ENCODE measurements at places on chromosomes 16 and 17. TPM values are rescaled to one million over a fixed set of nuclear protein-coding genes. Genes with fewer than 3 reads are reported as not detected.

- no peaks in the 10 kb centered on the region for H3K4me1 ChIP-seq
- H3K27me3 ChIP-seq, result peaks cover 10% of the 10 kb centered on the region
- H3K27ac ChIP-seq, result no peak overlapping the region
- H3K36me3 ChIP-seq, result no peaks in the 10 kb centered on the region
- H3K4me3 ChIP-seq, result no peak overlapping the region
Observed at GRCh38 chr17:72580321-72581127, 459.7 kb downstream of the SOX9 start.

DNA sequence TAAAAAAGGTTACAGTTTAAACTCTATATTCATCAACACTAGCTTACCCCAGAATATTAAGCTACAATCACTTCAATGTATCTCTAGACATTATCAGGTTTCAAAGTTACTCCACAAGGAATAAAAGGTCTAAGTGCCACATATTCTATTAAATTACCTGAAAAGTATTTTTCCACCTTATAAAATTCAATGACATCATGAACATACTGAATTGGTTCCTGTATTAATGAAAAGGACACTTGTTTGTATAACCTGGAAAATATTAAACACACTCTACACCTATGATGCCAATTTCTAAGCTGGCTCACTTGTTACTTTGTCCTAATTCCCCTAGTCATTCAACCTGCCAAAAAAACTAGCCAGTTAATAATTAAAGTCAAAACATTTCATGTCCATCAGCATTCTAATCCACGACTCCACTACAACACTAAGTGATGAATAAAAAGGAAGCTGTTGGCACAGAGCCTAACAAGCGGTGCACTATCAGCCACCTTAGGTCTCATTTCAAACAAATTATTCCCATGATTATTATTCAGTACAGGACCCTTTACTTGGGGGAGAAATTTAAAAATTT, 12.2 kb downstream of the MED13 start:
- DNase-seq, result no peak
- H3K27ac ChIP-seq, result no peak overlapping the region
- peaks cover 32% of the 10 kb centered on the region for H3K36me3 ChIP-seq

GRCh38 chr17:46877466-46877865, 26.1 kb downstream of the WNT9B start:
- H3K27me3 ChIP-seq, result no peaks in the 10 kb centered on the region
- H3K36me3 ChIP-seq, result no peaks in the 10 kb centered on the region
- peaks cover 3% of the 10 kb centered on the region for H3K4me1 ChIP-seq
- DNase-seq, result peak; percentile 20

- no peak overlapping the region for H3K27ac ChIP-seq
- no peaks in the 10 kb centered on the region for H3K36me3 ChIP-seq
- H3K4me3 ChIP-seq, result no peak overlapping the region
- H3K27me3 ChIP-seq, result no peaks in the 10 kb centered on the region
- H3K4me1 ChIP-seq, result peaks cover 12% of the 10 kb centered on the region
- DNase-seq, result no peak
Observed at GRCh38 chr17:78529871-78530670, 47.1 kb downstream of the DNAH17 start.

- no peak for DNase-seq
- peaks cover 7% of the 10 kb centered on the region for H3K36me3 ChIP-seq
- no peaks in the 10 kb centered on the region for H3K4me1 ChIP-seq
- no peaks in the 10 kb centered on the region for H3K27me3 ChIP-seq
- H3K4me3 ChIP-seq, result no peak overlapping the region
Observed at GRCh38 chr16:59289151-59289550, 555.0 kb upstream of the GOT2 start.

GRCh38 chr17:32958418-32958817, 30.5 kb downstream of the TMEM98 start:
- DNase-seq, result no peak
- no peaks in the 10 kb centered on the region for H3K36me3 ChIP-seq
- H3K4me3 ChIP-seq, result no peak overlapping the region
- peaks cover 10% of the 10 kb centered on the region for H3K27me3 ChIP-seq
- H3K27ac ChIP-seq, result no peak overlapping the region

DNA sequence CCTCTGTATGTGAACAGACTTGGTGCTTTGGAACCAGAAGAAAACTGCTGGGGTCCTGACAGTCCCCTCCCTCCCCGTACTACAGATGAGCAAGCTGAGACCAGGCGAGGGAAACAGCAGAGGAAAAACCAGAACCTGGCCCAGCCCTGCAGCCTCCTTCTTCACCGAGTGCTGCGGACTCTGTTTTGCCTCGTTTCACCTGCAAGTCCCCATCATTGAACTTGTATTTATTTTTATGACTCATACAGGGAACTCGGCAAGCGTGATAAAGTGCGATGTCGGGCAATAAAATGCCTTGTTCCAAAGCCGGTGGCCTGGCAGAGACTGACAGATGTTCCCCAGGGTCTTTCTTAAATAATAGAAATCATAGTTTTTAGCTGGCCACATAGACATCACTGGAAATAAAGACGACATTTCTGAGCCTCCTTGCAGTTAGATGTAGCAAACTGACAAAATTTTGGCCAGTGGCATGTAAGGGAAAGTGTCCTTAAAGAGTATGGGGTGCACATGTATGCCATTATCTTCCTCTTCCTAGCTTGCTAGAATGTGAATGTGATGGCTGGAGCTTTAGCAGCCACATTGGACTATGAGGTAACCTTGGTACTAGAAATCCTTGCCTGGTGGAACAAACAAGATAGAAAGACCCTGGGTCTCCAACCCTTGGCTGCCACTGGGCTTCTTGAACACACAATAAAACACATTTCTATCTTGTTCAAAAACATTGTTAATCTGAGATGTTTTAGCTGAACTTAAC, 128.6 kb downstream of the IRF8 start:
- DNase-seq, result no peak
- no peaks in the 10 kb centered on the region for H3K4me1 ChIP-seq
- no peaks in the 10 kb centered on the region for H3K36me3 ChIP-seq

GRCh38 chr16:976389-976931, 5.1 kb upstream of the SOX8 start:
- DNase-seq, result peak; percentile 72
- peak overlapping the region; percentile 46 for H3K27ac ChIP-seq
- no peaks in the 10 kb centered on the region for H3K27me3 ChIP-seq
- no peak overlapping the region for H3K4me3 ChIP-seq
- H3K4me1 ChIP-seq, result peaks cover 18% of the 10 kb centered on the region

DNA sequence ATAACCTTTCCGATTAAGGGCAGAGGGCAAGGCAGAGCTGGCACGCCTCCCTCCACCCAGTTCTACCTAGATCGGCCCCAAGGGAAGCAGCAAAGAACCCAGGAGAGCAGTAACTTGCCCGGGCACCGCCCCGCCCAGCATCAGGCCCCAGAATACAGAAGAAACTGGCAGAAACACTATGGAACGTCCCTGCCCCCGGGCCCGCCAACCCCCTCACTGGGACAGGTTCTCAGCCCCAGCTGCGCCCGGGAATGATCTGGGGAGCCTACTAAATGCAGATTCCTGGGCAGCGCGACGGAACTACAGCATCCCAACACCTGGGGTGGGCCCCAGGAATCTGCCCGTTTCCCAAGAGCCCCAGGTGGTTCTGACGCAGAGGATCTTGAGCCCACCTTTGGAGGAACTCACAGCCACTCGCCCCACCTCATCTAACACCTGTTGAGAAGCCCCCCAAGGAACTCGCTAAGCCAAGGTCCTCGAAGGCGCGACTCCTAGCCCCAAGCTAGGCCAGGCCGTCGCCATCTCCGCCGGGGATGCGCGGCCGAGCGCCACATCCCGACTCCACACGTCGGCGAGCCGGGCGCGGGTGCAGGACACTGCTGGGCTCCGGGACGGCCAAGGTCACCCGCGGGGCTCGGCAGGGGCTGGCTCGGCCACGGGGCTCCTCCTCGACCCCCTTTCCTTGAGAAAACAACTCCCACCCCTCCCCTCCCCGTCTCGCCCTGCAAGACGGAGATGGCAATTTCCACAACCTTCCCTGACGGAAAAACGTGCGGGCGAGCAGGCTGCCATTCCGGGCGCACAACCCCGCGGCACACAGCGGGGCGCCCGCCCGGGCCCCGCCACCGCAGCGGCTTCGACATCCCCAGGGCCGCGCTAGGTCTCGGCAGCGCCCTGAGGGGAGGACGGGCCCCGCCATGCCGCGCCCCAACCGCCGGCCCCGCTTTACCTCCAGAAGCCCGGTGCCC, 913 bp downstream of the CDIP1 start:
- no peaks in the 10 kb centered on the region for H3K27me3 ChIP-seq
- H3K36me3 ChIP-seq, result peaks cover 6% of the 10 kb centered on the region
- H3K27ac ChIP-seq, result peak overlapping the region; percentile 54
- peak; percentile 21 for DNase-seq

- H3K4me3 ChIP-seq, result peak overlapping the region; percentile 88
- no peaks in the 10 kb centered on the region for H3K36me3 ChIP-seq
- H3K27me3 ChIP-seq, result peaks cover 46% of the 10 kb centered on the region
- no peak overlapping the region for H3K27ac ChIP-seq
- no peak for DNase-seq
Observed at GRCh38 chr17:42675965-42676423, 800 bp downstream of the PLEKHH3 start.

- DNase-seq, result no peak
- no peaks in the 10 kb centered on the region for H3K27me3 ChIP-seq
- H3K36me3 ChIP-seq, result peaks cover 2% of the 10 kb centered on the region
- H3K4me1 ChIP-seq, result peaks cover 8% of the 10 kb centered on the region
- H3K27ac ChIP-seq, result no peak overlapping the region
- H3K4me3 ChIP-seq, result no peak overlapping the region
Observed at GRCh38 chr16:88993946-88994600, 17.1 kb upstream of the CBFA2T3 start.

DNA sequence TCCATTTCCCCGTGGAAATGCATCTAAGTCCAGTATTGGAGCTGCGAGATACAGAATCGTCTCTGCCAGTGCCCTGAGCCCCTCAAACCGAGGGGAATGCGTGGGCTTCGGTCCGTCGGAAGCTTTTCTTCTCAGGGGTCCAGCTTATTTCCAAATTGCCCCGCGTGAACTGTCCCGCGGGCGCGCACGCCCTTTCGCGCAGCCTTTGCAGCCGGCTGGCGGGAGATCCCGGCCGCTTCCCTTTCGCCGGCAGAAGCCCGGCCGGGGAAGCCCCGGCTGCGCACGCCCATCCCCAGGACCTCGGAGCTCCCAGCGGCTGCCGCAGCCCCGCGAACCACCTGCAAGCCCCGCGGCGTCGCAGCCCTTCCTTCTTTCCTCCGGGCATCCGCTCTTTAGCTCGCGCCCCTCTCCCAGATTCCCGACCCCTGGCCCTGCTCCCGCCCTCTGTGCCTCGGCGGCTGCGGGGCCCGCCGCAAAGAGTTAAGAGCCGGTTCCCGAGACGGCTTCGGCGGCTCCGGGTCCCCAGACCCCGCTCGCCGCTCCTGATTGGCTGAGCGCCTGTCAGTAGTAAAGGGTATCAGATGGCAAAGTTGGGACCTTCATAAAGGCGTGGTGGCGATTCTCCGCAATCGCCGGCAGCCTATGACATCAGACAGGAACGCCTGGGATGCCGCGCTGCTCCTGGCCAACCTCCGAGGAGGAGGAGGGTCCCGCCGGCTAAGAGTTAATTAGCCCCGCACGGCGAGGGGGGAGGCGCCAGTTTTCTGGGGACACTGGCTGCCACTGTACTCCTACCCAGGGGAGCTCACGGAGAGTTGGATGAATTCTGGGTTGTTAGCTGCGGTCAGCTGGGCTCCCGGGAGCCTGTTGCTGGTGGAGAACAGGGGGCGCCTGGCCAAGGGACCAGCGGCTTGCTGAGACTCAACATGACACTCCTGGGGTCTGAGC, at the start of gene MYOCD:
Gene MYOCD, plus strand, starts transcription at position 628 of the 948 bp plus-strand sequence. Its CDS starts 299 bp downstream, at position 927.
- no peaks in the 10 kb centered on the region for H3K36me3 ChIP-seq
- peaks cover 46% of the 10 kb centered on the region for H3K27me3 ChIP-seq
- no peak within 1 kb of the TSS for H3K27ac ChIP-seq
- H3K4me3 ChIP-seq, result no peak within 1 kb of the TSS
- no peak for DNase-seq

DNA sequence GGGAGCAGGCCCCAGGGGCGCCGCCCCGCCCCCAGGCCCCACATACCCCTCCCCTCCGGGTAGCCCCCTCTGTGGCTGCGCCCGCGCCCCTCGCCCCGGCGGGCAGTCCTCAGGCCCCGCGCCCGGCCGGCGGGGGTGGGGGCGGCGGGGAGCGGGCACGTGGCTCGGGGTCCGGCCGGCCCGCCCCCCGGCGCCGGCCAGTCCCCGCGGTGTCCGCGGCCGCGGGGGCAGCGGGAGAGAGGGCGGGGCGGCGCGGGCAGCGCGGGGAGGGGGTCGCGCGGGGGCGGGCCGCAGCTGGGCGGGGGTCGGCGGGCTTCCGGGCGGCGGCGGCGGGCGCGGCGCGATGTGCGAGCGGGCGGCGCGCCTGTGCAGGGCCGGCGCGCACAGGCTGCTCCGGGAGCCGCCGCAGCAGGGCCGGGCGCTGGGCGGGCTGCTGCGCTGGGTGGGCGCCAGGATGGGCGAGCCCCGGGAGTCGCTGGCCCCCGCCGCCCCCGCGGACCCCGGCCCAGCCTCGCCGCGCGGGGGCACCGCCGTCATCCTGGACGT, 335 bp downstream of the NECAB2 start:
- H3K27ac ChIP-seq, result no peak overlapping the region
- H3K27me3 ChIP-seq, result peaks cover 14% of the 10 kb centered on the region
- H3K4me3 ChIP-seq, result no peak overlapping the region
- peaks cover 2% of the 10 kb centered on the region for H3K4me1 ChIP-seq
- H3K36me3 ChIP-seq, result no peaks in the 10 kb centered on the region
- no peak for DNase-seq

- DNase-seq, result no peak
- H3K36me3 ChIP-seq, result peaks cover 11% of the 10 kb centered on the region
- H3K4me1 ChIP-seq, result peaks cover 3% of the 10 kb centered on the region
- H3K4me3 ChIP-seq, result no peak overlapping the region
- H3K27ac ChIP-seq, result no peak overlapping the region
Observed at GRCh38 chr16:70160821-70161220, 12.8 kb upstream of the CLEC18C start.

DNA sequence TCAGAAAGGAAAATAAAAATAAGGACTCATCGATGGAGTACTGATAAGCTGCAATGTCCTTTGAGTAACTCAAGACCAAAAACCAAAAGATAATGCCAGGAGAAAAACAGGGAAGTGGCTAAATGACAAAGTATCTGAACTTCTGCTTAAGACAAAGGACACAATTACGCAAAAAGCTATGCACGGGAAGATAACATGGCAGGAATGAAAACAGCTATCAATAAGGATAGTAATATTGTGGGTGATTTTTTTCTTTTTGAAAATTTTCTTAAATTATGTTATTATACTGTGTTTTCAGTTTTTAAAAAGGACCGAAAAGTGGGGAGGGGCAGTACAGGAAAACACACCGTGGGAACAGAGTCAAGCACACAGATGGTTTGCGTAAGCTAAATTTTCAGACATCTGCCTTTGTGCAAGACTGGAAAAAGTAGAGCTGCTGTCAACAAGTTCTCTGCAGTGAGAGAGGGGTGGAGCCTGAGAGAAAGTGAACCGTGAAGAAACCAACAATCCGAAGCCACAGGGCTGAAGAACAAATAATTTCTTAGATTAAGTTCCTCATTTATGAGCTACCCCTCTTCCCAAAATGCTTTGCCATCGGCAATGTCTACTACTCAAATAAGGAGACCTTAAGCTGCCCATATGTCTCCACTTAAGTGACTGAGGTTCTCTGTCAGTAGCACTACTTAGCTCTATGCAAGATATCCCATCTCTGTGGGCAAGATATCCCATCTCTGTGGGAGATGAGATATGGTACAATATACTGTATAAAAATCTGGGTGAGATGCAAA, 99.9 kb upstream of the CORO6 start:
- H3K36me3 ChIP-seq, result peaks cover 8% of the 10 kb centered on the region
- H3K4me3 ChIP-seq, result peak overlapping the region; percentile 55
- peak; percentile 58 for DNase-seq
- no peaks in the 10 kb centered on the region for H3K27me3 ChIP-seq

- H3K36me3 ChIP-seq, result peaks cover 2% of the 10 kb centered on the region
- H3K27ac ChIP-seq, result peak overlapping the region; percentile 94
- DNase-seq, result peak; percentile 82
Observed at GRCh38 chr17:40326014-40326831, 17.2 kb downstream of the RARA start.

The SCNN1G gene
- not detected for total RNA-seq

The GSG1L gene
- total RNA-seq, result not detected

The TBC1D3K gene
- not detected for total RNA-seq

The SLC22A31 gene
- 0.64 TPM for total RNA-seq

The PRSS27 gene
- total RNA-seq, result 1.7 TPM

The KRTAP9-9 gene
- not detected for total RNA-seq

The CETP gene
- not detected for total RNA-seq

Measured in activated naive CD4-positive, alpha-beta T cell treated with anti-CD3 and anti-CD28 coated beads for 36 hours (primary cell).